Mesenteric fat pad (tissue), 1 donor: ENCODE measurements at places on chromosomes 2 and 18. TPM values are rescaled to one million over a fixed set of nuclear protein-coding genes. Genes with fewer than 3 reads are reported as not detected.

GRCh38 chr2:55268288-55268906, 634 bp downstream of the MTIF2 start:
- no peak for DNase-seq

- peak; percentile 51 for DNase-seq
Observed at GRCh38 chr2:231923010-231923344, 3.2 kb downstream of the NPPC start.

GRCh38 chr2:98444436-98445176, at the start of gene INPP4A:
INPP4A (plus strand) TSS chr2:98444858; CDS start chr2:98520049, 75,191 bp downstream.
- peak; percentile 93 for DNase-seq

DNA sequence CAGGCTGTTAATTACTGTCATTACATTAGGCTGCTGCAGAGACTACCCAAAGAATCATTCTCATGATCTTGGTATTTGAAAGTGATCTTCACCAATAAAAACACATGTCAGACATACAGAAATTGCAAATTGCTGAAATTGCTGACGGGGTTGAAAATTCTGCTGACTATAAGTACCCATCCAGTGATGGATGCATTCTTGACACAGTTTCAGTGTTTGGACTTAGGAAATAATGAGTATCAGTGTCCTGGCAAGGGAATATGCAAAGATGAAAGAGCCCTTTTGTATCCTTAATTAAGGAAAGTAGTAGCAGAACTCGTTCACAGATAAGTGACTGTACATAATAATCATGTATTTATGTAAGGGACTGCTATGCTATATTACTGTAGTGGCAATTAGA, 221.1 kb upstream of the ATP5MC3 start:
- no peak for DNase-seq

GRCh38 chr2:148603562-148603920, 41.0 kb upstream of the EPC2 start:
- no peak for DNase-seq

GRCh38 chr2:136006658-136007057, 21.2 kb upstream of the DARS1 start:
- DNase-seq = no peak

The PASK gene
- total RNA-seq = 6.4 TPM

DNA sequence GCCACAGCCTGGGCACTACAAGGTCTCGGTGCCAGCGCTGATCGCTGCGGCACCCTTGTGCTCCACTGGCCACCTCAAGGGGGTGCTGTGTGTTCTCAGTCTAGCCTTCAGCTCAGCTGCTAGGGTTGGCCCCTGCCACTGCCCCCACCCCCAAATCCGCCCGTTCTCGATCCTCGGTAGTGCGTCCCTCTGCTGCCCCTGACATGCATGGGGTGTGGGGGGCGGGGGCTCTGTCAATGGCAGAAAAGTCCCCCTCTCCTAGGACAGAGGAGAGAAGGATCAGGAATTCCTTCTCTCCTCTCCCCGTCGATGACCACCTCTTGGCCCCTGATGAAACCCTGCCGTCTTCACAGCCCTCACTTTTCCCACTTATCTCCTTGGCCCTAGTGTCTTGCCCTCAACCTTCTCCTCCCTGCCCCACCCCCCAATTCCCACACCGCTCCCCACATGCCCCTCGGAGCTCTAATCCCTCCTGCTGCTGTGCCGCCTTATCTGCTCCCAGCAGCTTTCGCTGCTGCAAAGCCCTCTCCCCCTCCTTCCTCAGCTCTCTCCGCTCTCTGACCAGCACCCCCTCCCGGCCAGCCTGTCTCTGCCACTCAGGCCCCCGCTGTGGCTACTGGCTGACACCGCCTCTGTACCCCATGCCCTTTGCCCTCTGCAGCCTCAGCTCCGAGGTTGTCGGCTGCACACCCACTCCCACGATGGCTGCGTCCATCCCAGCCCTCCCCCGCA, 4.3 kb upstream of the ASIC4 start:
- DNase-seq = no peak

DNA sequence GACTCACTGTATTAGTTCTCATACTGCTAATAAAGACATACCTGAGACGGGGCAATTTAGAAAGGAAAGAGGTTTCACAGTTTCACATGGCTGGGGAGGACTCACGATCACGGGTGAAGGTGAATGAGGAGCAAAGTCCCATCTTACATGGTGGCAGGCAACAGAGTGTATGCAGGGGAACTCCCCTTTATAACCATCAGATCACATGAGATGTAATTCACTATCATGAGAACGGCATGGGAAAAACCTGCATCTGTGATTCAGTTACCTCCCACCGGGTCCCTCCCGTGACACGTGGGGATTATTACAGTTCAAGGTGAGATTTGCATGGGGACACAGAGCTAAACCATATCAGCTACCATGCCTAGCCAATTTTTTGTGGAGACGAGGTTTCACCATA, 168.2 kb downstream of the NEDD4L start:
- no peak for DNase-seq

DNA sequence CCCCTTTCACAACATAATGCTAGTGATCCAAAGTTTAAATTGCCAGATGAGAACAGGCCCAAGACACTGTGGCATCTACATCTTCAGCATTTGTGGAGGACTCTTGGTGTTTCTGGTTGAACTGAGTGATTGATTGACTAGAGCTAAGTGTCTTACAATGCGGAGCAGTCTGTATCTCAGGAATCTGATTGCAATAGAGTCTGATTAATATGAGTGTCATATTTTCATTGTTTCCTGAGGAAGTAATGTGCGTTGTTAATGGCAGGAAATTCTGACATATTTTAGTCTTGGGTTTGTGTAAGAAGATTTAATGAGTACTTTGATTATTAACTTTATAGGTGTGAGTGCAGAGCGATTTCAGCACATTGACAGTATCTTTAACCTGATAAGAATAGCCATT, 82.0 kb upstream of the PROKR1 start:
- no peak for DNase-seq

GRCh38 chr2:16050908-16051489, 110.6 kb downstream of the MYCN start:
- no peak for DNase-seq

The C2orf66 gene
- total RNA-seq = 0.26 TPM

GRCh38 chr2:27890924-27891672, 569 bp downstream of the BABAM2 start:
- DNase-seq = peak; percentile 94

DNA sequence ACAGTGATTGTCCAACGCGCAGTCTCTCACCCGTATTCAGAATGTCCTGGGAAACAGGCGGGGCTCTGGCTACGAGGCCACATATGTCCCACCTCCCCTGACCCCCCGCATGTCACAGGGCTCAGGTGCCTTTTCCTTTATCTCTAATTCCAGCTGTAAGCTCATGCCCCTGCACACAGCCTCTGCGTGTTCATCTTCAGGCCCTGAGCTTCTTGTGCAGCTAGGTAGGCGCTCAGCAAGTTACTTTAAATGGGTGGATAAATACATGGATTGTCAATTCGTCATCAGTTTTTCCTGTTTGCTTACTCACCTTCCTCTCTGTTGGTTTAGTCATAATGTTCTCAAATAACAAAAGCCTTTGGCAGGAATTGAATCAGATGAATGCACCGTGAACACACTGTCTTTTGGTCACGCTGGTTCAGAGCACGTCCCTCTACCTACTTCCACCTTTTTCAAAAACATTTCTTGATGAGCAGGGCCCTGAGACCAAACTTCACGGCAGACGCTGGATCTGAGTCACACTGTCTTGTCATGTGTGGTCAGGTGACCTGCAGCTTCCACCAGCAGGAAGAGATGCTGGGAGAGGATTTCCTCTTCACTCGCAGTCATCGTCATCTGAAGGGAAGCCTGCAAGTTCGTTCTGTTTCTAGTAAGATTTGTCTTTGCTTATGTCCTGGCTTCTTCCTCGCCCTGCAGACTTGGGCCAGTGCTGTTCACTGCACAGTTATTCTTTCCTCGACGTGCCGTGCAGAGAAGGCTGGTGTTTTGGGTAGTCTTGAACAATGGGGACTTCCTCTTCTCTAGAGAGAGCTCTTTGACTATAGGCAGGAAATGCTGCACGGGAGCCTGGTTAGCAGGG, 138.1 kb downstream of the PTGR3 start:
- DNase-seq = peak; percentile 87

DNA sequence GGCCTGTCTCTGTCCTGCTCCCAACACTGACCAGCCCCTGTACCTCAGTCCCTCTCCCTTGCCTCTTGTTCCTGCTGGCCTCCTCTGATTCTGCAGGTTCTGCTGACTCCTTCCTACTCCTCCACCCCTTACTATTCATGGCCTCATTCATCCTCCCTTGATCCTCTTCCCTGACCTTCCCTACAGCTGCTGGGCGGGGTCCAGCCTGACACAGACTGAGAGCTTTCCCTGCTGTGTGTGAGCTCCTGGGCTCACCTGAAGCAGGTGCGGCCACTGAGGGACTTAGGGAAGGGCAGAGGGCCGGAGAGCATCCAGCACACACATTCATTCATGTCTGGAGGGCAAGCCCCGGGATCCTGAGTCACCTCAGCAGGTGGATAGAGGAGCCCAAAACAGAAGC, 185.6 kb downstream of the CTIF start:
- DNase-seq = no peak

The RNF25 gene
- total RNA-seq = 24.0 TPM

The CCDC121 gene
- 2.2 TPM for total RNA-seq

DNA sequence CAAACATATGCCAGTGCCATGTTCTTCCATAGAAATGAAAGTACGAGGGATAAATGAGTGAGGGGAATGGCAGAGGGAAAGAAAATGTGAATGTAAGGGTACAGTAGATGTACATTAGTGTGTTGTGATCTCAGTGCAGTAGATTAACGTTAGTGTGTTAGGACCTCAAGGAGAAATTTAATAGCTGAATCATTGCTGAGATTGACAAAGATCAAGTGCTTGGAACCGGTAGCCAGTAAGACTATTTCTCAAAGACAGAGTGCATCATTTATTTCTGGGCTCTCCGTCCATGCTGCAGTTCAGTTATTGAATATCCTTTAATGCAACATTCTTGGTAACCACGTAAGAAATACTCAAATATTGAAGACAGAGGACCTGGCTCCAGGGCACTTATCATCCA, 246.0 kb downstream of the PTPRM start:
- no peak for DNase-seq

- DNase-seq = peak; percentile 75
Observed at GRCh38 chr2:71933467-71934319, 214.0 kb downstream of the CYP26B1 start.
